ENCODE measurements at places on chromosomes 2 and 18.
A peak's percentile ranks its signal among the peaks of the same experiment; 100 is the strongest.

DNA sequence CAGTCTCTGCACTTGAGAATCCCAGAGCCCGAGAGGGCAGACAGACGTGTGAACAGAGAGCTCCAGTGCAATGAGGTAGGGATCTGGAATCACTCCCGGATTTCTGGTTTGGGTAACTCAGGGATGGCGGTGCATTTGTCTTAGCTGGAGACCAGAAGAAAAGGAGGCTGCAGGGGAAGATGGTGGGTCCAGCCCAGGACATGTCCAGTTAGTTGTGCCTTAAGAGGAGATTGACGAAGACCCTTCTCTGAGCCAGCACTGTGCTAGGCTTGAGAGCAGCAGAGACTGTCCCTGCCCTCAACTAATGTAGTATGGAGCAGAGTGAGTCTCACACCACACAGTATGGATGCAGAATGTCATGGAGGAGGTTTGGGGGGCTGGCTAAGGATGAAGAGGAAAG is 150.6 kb upstream of the COPS8 start:
- DNase-seq, result no peak

GRCh38 chr2:120539937-120540718 is 194.2 kb downstream of the INHBB start:
- DNase-seq, result peak; percentile 87

GRCh38 chr2:42102024-42102590 is 54.3 kb downstream of the PKDCC start:
- peak; percentile 82 for DNase-seq

GRCh38 chr2:156727867-156728266 is 291.7 kb downstream of the GPD2 start:
- no peak for DNase-seq

GRCh38 chr2:105741174-105741573 is 3.5 kb upstream of the NCK2 start:
- DNase-seq, result no peak

GRCh38 chr2:21096458-21096857 is 27.3 kb upstream of the TDRD15 start:
- DNase-seq, result no peak

GRCh38 chr18:41660654-41661053 is 294.4 kb upstream of the PIK3C3 start:
- peak; percentile 3 for DNase-seq

GRCh38 chr2:24489465-24490180 is 1.4 kb upstream of the NCOA1 start:
- no peak for DNase-seq

GRCh38 chr2:180655842-180656454 is 324.5 kb upstream of the UBE2E3 start:
- no peak for DNase-seq
